Subcutaneous preadipocyte (primary cell): ENCODE measurements at places on chromosomes 2 and 18. TPM values are rescaled to one million over a fixed set of nuclear protein-coding genes. Genes with fewer than 3 reads are reported as not detected.

Gene MPV17
- 88.8 and 100 TPM in 2 replicates for total RNA-seq

Gene RND3
- total RNA-seq, result 147 and 168 TPM in 2 replicates

Gene SH3RF3
- total RNA-seq, result 7.3 and 14.9 TPM in 2 replicates

Gene SCYGR3
- total RNA-seq, result not detected in 2 replicates

Gene CDH7
- not detected in 2 replicates for total RNA-seq

Gene RAB6D
- under 0.01 TPM in 1 of 2 replicates, not detected in the other for total RNA-seq

Gene ST3GAL5
- 9.0 and 21.7 TPM in 2 replicates for total RNA-seq
